ENCODE measurements at places on chromosomes 3 and 15. TPM values are rescaled to one million over a fixed set of nuclear protein-coding genes. Genes with fewer than 3 reads are reported as not detected.

Gene CMTM8
- polyA plus RNA-seq = 13.8 TPM

Gene SPG21
- 118 TPM for polyA plus RNA-seq

Gene CATSPER2
- polyA plus RNA-seq = 5.8 TPM

Gene IFT122
- 34.7 TPM for polyA plus RNA-seq

Gene CYP19A1
- polyA plus RNA-seq = not detected

Gene CPEB1
- 3.3 TPM for polyA plus RNA-seq

Data from left renal cortex interstitium (tissue), 4 donors.